ENCODE measurements at places on chromosomes 2 and 18.

- no peak for DNase-seq
Observed at GRCh38 chr18:42513441-42513840, 558.4 kb downstream of the PIK3C3 start.

DNA sequence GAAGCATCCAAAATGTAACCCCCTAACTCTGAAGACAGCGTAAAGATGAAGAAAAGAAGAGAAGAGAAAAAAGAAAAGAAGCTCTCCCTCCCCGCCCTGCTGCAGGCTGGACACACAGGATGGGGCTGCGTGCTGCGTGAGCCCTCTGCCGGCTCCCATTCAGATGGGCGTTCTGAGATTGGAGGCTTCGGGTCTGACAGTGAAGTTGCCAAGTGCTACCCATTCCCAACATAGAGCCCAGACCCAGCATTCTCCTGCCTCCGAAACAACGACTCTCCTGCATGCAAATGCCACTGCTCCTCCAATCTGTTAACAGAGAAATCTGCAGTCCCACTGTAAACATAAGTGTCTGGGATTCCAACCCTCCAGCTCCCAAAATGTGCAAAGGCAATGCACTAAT, 234.9 kb downstream of the BCL11A start:
- DNase-seq = no peak

DNA sequence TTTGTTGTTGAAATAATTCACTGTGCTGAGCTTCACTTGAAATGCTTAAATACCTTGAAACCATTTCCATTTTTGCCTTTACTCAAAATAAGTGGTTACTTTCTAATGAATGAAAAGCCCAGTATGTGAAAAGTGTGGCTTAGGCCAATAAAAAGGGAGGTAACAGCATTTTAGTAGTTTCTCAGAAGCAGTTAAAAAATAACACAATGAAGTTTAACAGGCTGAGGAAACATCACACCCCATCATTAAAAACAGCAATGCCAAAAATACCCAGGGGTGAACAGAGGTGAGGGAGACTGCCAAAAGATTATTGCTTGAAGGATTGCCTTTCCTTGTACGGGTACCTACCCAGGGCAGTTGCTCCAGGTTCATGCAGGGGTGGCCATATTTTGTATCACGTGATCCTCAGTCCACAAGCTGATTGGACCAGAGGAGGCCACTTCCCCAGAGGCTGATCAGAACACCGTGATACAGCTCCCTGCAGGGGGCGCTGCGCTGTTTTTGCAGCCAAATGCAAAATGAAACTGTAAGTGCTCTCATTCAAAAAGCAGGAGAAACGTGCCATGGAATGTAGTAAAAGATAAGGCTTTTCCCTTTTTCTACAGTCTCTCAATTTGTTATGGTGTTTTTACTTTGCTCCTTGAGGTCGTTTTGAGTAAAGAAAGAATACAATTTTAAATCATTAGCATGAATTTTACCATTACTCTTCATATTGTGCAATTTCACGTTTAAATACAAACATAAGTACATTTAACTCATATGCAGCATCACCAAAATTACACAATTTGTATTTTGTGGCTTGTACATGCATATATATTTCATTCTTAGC, 70.2 kb upstream of the SH3BP4 start:
- no peak for DNase-seq

GRCh38 chr2:105813405-105813804, 68.7 kb downstream of the NCK2 start:
- DNase-seq = no peak

DNA sequence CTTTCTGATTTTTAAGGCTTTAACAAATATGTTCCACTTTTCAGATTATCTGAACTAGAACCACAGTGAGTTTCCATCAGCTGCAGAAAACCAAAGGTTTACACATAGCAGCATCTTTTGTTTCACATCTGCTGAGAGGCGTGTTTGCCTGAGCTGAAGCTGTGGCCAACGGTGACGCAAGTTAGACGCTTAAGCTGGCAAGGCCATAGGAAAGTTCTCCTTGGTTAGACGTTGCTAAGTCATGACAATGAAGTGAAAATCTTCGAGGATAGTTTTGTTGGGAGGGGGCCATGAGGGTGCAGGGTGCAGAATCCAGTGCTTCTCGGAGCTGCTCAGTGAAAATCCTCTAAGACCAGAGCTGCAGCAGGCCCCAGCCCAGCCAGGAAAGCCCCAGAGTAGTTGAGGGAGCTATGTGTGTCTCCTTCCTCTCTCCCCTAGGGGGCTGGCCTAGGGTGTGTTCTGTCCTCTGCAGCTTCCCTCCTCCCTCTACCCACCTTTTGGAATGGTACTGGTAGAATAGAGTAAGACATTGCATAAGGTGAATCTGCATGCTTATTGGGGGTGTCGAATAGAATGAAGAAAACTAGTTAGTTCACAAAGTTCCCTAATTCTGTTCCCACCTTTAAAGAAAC, 105.4 kb downstream of the FHOD3 start:
- DNase-seq = no peak

DNA sequence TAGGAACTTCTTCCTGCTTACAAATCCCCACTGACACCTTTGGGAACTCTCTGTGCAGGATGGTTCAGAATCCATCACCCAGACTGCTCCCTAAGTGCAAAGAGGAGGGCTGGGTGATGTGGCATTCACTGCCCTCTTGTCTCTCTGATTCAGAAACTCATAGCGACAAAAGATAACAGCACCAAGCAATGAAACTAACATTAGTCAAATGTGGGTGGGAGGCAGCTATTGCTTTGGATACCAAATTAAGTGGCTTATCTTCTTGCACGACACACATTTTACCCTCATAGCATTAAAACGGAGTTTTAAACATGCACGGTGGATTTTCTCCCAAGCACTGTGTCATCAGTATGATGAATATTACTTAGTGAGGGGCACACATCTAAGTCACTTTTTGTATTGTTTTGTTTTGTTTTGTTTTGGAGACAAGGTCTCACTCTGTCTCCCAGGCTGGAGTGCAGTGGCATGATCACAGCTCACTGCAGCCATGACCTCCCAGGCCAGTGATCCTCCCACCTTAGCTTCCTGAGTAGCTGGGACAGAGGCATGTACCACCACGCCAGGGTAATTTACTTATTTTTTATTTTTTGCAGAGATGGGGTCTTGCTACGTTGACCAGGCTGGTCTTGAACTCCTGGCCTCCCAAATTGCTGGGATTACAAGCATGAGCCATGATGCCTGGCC, 40.9 kb upstream of the NEB start:
- DNase-seq = no peak

DNA sequence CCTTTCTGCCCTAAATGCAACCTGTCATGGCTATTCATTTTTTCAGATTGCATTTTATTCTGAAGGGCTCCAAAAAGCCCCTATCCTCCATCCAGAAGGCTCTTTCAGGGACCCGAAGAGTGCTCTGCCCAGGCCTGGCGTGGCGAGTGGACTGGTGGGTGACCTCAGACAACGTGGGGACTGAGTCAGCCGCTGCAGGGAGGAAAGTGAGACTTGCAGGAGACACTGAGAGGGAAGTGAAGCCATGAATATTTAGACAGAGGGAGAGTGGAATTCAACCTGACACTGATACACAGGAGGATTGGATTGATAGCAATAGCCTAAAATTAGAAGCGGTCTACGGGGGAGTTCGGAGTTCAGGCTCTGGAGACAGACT, 63.6 kb upstream of the SIX2 start:
- no peak for DNase-seq

GRCh38 chr2:188598551-188598950, 306.9 kb downstream of the GULP1 start:
- DNase-seq = no peak

DNA sequence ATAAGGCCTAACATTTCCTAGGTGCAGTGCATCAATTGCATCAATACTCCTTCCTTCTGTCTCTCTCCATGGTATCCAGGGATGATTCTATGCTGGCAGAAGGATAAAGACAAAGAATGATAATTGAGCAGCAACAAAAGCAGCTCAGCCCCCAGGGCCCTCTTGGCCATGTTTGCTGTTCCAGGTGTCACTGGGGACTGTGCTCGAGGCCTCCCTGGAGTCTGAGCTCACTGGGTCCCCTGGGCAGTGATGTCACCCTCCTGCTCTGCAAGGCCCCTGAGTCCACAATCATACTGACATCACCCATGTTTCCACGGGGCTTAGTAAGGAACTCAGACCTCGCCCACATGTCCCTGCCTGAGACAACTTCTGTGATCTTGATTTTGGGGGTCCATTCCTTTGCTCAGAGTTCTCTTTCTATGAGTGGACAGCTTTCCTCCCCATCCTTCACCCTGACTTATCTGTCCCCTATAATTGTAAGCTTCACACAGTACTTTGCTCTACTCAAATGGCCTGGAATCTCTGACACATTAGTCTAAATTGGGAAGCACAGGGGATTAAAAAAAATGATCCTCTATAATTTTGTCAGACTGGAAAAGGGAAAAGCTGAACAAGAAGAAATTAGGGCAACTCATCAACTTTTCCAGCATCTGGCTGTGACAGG, 15.8 kb upstream of the EXOC6B start:
- DNase-seq = no peak

DNA sequence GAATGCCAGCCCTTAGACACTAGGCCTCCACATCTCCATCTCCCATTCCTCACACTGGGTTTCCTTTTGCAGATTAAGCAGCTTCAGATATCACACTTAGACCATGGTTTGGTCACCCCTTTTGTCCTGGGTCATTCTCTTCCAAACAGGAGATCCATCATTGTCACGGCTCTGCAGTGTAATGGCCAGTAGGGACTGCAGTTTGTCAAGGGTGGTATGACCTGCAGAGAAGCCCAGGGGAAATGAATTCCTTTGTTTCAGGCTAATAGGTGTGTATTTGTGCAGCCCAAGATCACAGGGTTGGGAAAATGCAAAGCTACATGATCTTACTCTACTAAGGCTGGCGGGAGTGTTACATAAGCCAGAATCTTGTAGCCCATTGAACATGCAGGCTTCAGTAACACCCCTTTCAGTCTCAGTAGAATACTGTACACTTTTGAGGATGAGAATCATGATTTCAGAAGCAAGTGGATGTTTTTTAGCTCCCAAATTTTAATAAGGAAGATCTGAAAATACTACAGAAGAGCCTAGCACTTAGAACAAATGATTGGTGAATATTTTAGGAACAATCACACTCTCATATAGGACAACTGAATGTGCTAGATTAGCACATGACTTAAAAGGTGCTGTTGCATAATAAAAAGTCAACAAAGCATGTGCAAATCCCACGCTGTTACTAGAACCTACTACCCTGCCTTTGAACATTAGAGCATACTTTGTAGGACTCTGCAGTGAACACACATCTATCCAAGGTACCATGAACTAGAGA, 24.0 kb upstream of the LPIN1 start:
- no peak for DNase-seq

GRCh38 chr2:239363946-239364637, 36.7 kb downstream of the HDAC4 start:
- peak; percentile 19 for DNase-seq

GRCh38 chr2:62593825-62594224, 87.8 kb upstream of the TMEM17 start:
- no peak for DNase-seq

DNA sequence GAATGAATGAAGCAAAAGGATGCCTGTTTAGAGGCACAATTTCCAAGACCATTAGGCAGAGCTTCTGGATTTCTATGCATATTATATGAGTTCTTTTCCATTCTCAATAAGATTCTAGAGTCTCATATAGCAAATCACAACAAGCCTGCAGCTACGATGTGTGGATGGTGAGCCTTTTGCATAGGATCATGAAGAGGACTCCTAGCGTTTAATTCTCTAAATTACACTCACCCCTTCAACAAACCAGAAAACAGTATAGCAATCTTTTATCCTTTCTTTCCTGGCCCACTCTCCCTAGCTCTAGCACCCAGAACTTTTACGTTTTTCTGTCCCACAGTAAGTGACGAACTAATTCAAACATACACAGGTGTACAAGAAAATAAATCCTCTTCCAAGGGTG, 293.1 kb upstream of the KLHL29 start:
- DNase-seq = no peak

DNA sequence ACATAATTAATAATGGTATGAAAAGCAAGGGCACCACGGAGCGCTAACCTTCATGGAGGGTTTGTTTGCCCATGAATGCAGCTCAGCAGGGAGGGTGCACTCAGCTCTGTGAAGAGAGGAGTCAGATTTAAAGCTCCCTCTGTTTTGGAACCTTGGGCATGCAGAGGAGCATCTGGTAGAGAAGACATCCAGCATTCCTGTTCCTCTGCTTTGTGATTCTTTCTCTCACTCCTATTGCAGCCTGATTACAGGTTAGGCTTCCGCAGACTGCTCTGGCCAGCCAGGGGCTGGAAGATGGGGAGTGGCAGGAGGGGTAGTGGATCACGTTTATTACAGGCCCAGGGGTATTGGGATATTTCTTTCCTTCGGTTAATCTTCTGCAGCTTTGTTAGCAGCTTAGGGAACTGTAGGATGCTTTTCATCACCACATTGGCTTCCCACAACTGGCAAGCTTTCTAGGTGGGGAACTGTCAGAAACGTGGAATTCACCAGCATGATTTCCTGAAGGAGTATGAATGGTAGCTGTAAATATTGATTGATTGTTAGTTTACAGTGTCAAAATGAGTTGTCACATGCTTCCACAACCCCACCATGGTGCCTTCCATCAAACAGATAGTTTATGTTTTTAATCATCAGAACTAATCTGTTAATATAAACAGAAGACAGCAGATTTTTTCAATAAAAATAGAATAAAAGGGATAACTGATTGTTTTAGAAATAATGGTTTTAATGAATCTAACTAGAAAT, 201.1 kb downstream of the VAPA start:
- no peak for DNase-seq

- DNase-seq = no peak
Observed at GRCh38 chr2:65049010-65049639, 7.1 kb upstream of the CEP68 start.

- DNase-seq = no peak
Observed at GRCh38 chr2:214328941-214329340, 81.9 kb upstream of the VWC2L start.
